Stimulated activated CD4-positive, alpha-beta T cell treated with anti-CD3 and anti-CD28 coated beads, TNF-alpha, amount 100 ng/mL, for 24 hours (primary cell): ENCODE measurements at places on chromosomes 3 and 15.

DNA sequence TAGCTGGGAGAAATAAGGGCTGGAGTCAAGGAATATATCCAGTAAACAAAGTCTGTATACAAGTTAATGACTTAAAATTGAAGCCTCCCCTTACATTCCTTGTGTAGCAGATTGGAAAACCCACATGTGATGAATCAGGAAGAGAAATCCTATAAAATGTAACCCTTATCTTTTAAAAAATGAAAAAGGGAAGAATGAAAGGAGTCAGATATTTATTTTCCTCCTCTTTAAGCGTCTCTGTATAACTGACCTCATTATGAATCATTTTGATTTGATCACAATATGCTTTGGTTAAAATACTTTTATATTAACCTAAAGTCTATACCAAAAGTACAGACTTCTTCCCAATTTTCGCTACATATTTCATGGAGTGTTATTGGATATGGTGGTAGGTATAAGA is 316.3 kb upstream of the STAC start:
- DNase-seq, result no peak

DNA sequence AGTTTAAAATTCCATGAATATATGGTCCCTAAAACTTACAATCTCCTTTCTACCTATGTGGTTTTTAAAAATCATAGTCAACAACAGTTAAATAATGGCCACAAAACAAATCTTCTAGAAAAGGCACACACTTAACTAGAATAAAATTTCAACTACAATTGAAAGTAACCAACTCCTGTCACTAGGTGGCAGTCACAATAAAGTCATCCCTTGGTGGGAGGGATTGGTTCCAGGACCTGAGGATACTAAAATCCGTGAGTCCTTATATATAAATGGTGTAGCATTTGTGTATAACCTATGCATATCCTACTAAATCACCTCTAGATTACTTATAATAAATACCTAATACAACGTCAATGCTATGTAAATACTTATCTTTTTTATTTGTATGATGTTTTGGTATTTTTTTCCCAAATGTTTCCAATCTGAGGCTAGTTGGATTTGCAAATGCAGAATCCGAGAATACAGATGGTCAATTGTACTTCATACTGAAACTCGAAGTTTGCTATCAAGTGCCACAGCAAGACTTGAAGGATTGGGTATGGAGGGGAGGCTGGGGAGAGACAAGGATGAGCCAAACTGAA is 172.6 kb downstream of the FMN1 start:
- no peak for DNase-seq

GRCh38 chr3:89577637-89578530 is 470.5 kb downstream of the EPHA3 start:
- no peak for DNase-seq

GRCh38 chr15:96330450-96331143 is at the start of gene NR2F2:
TSS of gene NR2F2 (plus strand) at chr15:96330700. CDS start at chr15:96332106, 1,406 bp downstream.
- peak; percentile 19 for DNase-seq

DNA sequence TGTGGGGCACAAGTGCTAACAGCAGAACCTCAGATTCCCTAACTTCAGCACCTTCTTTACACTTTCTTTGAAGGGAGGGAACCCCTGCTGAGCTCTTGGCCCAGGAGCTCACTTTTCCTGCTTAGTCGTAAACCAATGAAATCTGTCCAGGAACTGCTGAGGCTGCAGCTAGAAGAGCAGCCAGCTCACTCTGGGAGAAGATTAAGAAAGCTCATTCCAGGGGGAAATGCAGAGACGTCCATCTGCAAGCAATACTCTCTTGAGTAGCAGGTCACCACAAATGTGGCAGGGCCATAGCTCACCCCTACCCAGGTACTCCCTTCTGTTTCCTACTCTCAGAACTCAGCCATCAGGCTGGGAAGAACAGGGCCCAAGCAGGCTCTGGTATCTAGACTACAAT is 103.3 kb downstream of the WDR76 start:
- DNase-seq, result no peak

GRCh38 chr3:37229291-37229690 is 54.9 kb upstream of the LRRFIP2 start:
- DNase-seq, result no peak
